SW480 (cell line): ENCODE measurements at places on chromosomes 1 and 21.

- DNase-seq = peak; percentile 63
Measured at GRCh38 chr1:150979092-150980056, 2.7 kb upstream of the ANXA9 start.

DNA sequence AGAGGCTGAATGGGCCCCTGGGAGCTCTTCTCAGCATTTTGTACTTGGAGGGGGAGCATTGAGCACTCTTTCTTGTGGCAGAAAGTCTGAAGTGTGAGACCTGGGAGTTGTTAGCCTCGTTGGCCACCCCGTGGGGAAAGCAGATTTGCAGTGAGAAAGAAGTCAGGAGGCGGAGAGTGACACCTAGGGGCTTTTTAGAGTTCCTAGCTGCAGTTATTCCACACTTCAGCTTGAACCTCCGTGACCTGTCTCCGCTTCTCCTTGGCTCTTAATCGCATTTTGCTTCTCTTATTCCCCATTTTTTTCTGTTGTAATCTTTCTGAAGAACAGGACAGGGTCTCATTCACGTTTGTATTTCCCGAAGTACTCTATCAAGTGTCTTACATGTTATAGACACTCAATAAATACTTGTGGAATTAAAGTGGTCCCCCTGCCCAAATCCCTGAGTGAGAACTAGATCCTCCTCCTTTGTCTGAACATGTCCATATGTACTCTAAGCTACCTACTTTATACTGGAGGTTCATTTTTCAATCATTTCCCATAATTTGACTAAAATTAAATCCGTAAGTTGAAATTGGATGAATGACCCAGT is 14.5 kb upstream of the C1orf141 start:
- peak; percentile 80 for DNase-seq

- DNase-seq = peak; percentile 10
Measured at GRCh38 chr1:63773496-63773814, 362 bp upstream of the ROR1 start.

DNA sequence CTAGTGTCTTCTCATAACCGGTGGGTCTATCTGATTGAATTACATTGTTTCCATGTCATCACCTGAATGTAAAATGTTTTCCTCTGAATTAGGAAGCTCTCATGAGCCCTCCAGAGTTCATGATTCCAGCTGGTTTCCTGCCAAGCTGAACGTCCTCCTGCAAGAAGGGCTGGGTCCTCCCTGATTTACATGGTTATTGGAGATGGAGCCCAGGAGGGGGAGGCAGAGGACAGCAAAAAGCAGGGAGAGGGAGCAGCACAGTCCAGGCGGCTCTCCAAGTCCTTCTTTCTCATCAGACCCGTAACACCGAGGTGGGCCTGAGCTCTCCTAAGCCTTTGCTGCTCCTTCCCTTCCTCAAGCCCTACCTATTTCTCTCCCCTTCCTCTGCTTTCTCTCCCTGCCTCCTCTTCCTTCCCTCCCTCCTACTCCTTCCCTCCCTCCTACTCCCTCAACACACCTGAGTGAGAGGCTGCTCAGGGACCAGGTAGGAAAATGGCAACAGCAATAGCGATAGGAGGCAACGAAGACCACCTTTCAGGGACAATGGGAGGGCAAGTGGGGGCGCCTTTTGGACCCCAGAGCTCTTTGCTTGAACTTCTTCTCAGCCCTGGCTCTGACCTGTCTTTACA is 265.9 kb downstream of the PRDM2 start:
- DNase-seq = peak; percentile 63
